Left ventricle myocardium superior (tissue), 1 donor: ENCODE measurements at places on chromosomes 7 and 10. TPM values are rescaled to one million over a fixed set of nuclear protein-coding genes. Genes with fewer than 3 reads are reported as not detected.

GRCh38 chr10:88793712-88794299 is 8.7 kb upstream of the LIPM start:
- DNase-seq, result no peak

- no peak for DNase-seq
Observed at GRCh38 chr7:126210707-126211106, 1042.0 kb downstream of the GRM8 start.

GRCh38 chr7:116584721-116585120 is 59.9 kb downstream of the CAV1 start:
- no peak for DNase-seq

GRCh38 chr7:2301511-2301863 is 12.8 kb downstream of the SNX8 start:
- DNase-seq, result no peak

- no peak for DNase-seq
Observed at GRCh38 chr7:149198161-149198816, 2.9 kb downstream of the ZNF282 start.

Gene GPR22
- total RNA-seq, result 54.4 TPM
